ENCODE measurements at places on chromosomes 3 and 15.

GRCh38 chr3:138861798-138862197 is 27.1 kb upstream of the PIK3CB start:
- no peaks in the 10 kb centered on the region for H3K36me3 ChIP-seq
- H3K27ac ChIP-seq = peak overlapping the region; percentile 50
- H3K4me3 ChIP-seq = no peak overlapping the region
- H3K4me1 ChIP-seq = peaks cover 11% of the 10 kb centered on the region
- no peak for DNase-seq
- H3K27me3 ChIP-seq = no peaks in the 10 kb centered on the region

- no peak overlapping the region for H3K4me3 ChIP-seq
- no peaks in the 10 kb centered on the region for H3K36me3 ChIP-seq
- DNase-seq = no peak
- peaks cover 2% of the 10 kb centered on the region for H3K4me1 ChIP-seq
- no peak overlapping the region for H3K27ac ChIP-seq
- no peaks in the 10 kb centered on the region for H3K27me3 ChIP-seq
Measured at GRCh38 chr3:65861718-65862117, 177.0 kb downstream of the MAGI1 start.

DNA sequence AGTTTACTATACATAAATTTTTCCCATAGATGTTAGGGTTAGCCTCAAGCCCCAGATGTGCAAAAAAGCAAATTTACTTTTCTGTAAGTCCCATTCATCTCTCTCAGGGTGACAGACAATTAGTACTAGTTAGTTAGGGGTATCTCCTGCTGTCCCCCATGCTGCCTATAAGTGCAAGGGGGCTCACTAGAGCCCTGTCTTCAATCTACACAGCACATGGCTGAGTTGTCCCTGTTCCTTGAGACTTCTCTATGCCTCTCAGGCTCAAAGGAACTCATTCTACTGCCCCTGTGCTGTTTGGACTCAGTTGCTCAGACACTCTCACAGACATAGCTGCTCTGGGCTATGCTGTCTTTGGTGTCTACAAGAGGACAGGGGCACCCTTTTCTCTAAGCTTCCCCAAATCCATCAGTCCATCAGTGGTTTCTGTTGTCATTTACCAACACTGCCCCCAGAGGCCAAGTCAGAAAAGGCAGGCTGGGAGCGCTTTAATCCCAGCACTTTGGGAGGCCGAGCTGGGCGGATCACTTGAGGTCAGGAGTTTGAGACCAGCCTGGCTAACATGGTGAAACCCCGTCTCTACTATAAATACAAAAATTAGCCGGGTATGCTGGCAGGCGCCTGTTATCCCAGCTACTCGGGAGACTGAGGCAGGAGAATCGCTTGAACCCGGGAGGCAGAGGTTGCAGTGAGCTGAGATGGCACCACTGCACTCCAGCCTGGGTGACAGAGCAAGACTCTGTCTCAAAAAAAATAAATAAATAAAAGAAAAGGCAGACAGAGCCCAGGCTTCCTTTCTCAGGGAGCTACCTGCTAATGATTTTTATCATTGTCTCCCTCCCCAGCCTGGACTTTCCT is 31.4 kb upstream of the PRTG start:
- no peak overlapping the region for H3K27ac ChIP-seq
- no peak overlapping the region for H3K4me3 ChIP-seq
- no peaks in the 10 kb centered on the region for H3K36me3 ChIP-seq

GRCh38 chr3:59450946-59451763 is 401.3 kb upstream of the CFAP20DC start:
- H3K27ac ChIP-seq = no peak overlapping the region
- DNase-seq = no peak
- H3K4me3 ChIP-seq = no peak overlapping the region
- H3K27me3 ChIP-seq = no peaks in the 10 kb centered on the region
- H3K4me1 ChIP-seq = no peaks in the 10 kb centered on the region

GRCh38 chr3:141360888-141361598 is 7.3 kb upstream of the ZBTB38 start:
- H3K4me3 ChIP-seq = no peak overlapping the region
- no peaks in the 10 kb centered on the region for H3K4me1 ChIP-seq
- no peak for DNase-seq
- H3K27me3 ChIP-seq = no peaks in the 10 kb centered on the region

DNA sequence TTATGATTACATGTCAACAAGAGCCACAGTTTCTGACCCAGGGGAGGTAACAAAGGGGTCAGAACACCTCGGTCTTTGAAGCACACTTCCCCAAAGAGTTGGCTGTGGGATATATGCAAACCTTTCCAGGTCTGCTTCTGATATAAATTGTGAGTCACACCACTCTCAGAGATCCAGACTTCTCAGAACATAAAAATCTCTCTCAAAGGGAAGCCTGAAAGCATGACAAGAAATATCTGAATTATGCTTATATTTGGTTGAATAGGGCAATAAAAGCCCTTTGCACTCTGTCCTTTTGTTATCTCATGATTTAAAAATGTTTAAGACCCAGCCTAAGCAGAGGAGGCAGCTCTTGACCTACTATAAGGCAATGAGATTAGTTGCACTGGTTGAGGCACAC is 56.8 kb downstream of the MYH15 start:
- H3K27me3 ChIP-seq = no peaks in the 10 kb centered on the region
- no peak overlapping the region for H3K4me3 ChIP-seq
- H3K4me1 ChIP-seq = no peaks in the 10 kb centered on the region
- no peaks in the 10 kb centered on the region for H3K36me3 ChIP-seq
- no peak overlapping the region for H3K27ac ChIP-seq

DNA sequence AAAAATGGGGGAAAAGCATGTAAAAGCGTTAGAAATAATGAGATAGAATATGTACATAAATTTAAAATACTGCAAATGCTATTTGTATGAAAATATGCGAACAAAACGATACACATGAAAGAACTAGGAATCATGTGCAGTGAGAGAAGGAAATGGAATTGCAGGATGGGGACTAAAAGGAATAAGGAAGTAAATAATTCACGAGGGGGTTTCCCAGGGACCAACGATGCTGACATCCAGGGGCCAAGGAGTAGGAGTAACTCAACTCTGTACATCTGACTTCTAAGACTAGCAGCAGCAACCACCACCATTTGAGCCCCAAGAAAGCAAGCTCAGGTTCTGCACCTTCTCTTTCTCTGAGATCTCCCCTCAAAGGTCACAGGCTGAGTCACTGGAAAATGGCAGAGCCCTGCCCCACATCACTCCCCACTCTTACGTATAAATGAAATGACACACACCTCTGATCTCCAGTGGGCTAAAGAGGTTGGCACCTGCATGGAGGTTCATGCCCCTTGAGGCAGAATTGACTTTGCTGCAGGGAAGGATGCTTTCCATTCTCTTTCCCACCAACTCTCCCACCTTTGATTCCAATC is 100.0 kb upstream of the DLG1 start:
- H3K36me3 ChIP-seq = no peaks in the 10 kb centered on the region
- H3K27me3 ChIP-seq = no peaks in the 10 kb centered on the region
- H3K4me3 ChIP-seq = no peak overlapping the region

- H3K36me3 ChIP-seq = no peaks in the 10 kb centered on the region
- H3K4me1 ChIP-seq = peaks cover 2% of the 10 kb centered on the region
- no peak overlapping the region for H3K27ac ChIP-seq
- H3K4me3 ChIP-seq = no peak overlapping the region
- no peaks in the 10 kb centered on the region for H3K27me3 ChIP-seq
- no peak for DNase-seq
Measured at GRCh38 chr3:33658991-33659848, 58.8 kb downstream of the CLASP2 start.

DNA sequence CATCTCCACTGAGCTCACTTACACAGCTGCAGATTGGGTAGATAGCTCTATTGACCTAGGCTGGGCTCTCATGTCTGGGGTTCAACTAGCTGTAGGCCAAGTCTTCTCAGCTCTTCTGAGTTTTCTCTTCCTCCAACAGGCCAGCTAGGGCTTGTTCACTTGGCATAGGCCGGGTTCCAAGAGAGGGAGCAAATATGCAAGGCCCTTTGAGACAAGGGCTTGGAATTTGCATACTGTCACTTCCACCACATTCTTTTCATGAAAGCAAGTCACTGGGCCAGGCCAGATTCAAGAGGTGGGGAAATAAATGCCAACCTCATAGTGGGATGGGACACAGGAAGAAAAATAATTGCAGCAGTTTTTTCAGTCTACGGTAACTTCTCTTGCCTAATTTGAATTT is 25.2 kb downstream of the PIGB start:
- DNase-seq = no peak
- no peaks in the 10 kb centered on the region for H3K36me3 ChIP-seq
- H3K27ac ChIP-seq = no peak overlapping the region
- H3K4me1 ChIP-seq = peaks cover 3% of the 10 kb centered on the region
- no peaks in the 10 kb centered on the region for H3K27me3 ChIP-seq

DNA sequence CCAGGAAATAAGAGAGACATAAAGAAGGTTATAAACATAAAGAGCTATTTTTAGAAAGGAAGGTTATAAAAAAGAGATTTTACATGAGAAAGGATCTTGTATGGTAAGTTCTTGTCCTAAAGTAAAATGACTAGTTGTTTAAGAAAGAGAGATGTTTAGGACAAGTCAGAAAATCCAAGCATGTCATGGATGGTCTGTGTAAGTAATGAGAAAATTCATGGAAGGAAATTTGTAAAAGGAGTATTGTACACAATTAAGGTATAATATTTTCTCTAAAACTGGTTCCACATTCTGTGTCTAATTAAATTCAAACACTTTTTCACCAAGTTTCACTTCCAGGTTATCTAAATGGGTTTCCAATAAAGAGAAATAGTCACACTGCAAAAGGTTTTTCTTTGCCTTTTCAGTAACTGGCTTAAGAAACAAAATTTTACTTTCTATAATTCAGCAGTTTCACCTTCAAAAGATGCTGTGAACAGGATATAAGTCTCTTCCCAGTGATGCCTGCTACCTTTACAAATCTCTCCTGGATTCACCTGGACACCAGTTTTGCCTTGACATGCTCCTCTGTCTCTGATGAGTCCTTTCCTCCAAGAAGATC is 455.7 kb downstream of the ZIC1 start:
- no peaks in the 10 kb centered on the region for H3K36me3 ChIP-seq
- no peak overlapping the region for H3K4me3 ChIP-seq
- no peak overlapping the region for H3K27ac ChIP-seq
- H3K4me1 ChIP-seq = no peaks in the 10 kb centered on the region
- no peaks in the 10 kb centered on the region for H3K27me3 ChIP-seq

DNA sequence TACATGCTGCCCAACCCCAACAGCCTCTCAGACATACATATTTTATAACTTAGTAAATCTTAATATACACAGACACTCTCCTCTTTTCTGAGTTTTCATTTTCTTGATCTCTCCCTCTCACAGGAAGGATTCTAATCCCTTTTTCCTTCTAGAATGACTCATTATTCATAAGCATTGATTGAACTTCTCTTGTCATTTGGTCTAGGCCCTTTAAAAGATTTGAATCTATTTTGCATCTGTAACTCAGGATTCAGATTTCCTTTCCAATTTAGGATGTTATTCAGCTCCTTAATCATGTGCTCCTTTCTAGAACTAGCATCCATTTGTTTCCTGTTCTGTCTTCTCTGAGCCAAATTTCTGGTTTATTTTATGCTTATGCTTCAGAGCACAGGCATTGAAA is 624.5 kb upstream of the SGO1 start:
- no peaks in the 10 kb centered on the region for H3K27me3 ChIP-seq
- no peak overlapping the region for H3K4me3 ChIP-seq
- no peaks in the 10 kb centered on the region for H3K36me3 ChIP-seq
- DNase-seq = no peak
- H3K4me1 ChIP-seq = no peaks in the 10 kb centered on the region

DNA sequence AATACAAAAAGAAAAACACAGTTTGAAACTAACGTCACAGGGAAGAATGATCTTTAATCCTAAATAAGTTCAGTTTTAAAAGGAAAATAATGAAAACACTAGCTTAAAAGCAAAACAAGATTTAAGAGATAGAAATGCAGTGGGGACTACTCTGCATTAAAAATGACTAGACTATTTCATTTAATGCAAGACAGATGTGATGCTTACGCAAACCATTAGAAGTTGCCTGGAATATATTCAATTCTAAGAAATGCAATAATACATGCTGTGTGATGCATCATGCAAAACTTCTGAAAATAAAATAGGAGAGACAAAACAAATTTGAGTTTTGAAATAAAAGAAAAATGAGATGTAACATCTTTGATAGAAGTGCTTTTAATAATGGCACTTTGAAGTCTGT is 97.6 kb upstream of the STRIT1 start:
- no peaks in the 10 kb centered on the region for H3K36me3 ChIP-seq
- H3K4me3 ChIP-seq = no peak overlapping the region
- 0 out of 2 replicates have a peak, but pooled peaks cover 2% of the 10 kb centered on the region for H3K4me1 ChIP-seq
- no peak overlapping the region for H3K27ac ChIP-seq
- DNase-seq = no peak

DNA sequence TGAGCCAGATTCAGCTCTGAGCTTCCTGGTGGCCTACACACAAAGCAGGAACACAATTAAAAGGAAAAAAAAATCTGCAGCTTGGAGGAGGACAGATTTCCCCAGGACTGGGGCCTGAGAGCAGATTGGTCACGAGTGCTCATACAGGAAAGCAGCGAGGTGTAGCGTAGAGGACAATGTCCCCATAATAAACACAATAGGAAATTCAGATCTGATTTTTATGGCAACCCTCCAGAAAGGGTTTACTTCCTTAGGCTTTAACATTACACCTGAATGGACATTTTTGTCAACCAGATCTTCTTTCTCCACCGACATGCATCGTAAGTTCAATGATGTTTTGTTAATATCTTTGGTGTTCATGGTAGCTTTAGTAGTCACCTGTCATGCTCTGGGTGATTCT is 23.3 kb downstream of the SLC6A20 start:
- no peak overlapping the region for H3K4me3 ChIP-seq
- no peaks in the 10 kb centered on the region for H3K27me3 ChIP-seq
- H3K27ac ChIP-seq = no peak overlapping the region
- no peaks in the 10 kb centered on the region for H3K4me1 ChIP-seq
- DNase-seq = no peak

DNA sequence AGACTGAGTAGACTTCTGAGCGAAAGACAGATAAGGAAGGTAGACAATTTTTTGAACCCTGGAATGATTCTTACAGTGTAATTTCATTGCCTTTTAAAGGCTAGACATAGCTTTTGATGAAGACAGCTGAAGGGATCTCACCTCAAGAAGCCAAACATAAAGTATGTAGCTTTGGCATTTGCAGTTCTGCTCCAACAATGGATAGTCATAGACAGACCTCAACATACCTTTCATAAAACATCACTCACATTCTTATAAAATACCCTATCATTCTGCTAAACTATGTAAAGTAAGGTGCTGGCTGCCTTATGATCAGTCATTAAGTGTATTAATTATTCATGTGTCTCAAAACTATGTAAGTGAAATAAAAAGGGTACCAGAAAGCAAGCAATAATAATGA is 70.0 kb downstream of the UBE3A start:
- H3K27ac ChIP-seq = no peak overlapping the region
- DNase-seq = no peak
- peaks cover 7% of the 10 kb centered on the region for H3K36me3 ChIP-seq

- H3K27me3 ChIP-seq = no peaks in the 10 kb centered on the region
- DNase-seq = no peak
- no peaks in the 10 kb centered on the region for H3K36me3 ChIP-seq
- H3K4me3 ChIP-seq = no peak overlapping the region
- no peak overlapping the region for H3K27ac ChIP-seq
Measured at GRCh38 chr15:26449291-26449690, 323.6 kb downstream of the GABRB3 start.

GRCh38 chr15:41914411-41914810 is 20.6 kb upstream of the SPTBN5 start:
- peaks cover 21% of the 10 kb centered on the region for H3K36me3 ChIP-seq
- no peaks in the 10 kb centered on the region for H3K27me3 ChIP-seq
- DNase-seq = no peak
- no peak overlapping the region for H3K27ac ChIP-seq
